CD4-positive, alpha-beta T cell treated with Interleukin-17A for 4 hours (primary cell): ENCODE measurements at places on chromosomes 6 and 20.

DNA sequence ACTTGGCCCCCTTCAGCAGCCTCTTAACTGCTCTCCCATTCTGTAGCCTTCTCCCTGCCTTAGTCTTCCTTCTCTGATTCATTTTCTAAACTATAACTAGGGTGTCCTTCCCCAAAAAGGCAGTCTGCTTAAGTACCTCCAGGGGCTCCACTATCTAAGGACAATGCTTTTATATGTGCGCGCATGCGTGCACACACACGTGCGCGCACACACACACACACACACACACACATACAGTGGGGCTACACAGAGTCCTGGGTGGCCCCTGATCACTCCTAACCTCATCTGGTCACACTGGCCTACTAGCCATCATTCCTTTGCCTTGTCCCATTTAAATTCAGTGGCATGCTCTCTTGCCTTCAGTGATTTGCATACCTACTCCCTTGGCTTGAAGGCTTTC lies 654.3 kb upstream of the CHD6 start:
- no peak for DNase-seq

GRCh38 chr6:127119102-127120022 lies 891 bp downstream of the RSPO3 start:
- no peak for DNase-seq

GRCh38 chr20:8853805-8854338 lies 215.0 kb upstream of the PLCB4 start:
- DNase-seq: no peak

- DNase-seq: no peak
Measured at GRCh38 chr6:98787961-98788360, 46.4 kb upstream of the POU3F2 start.

GRCh38 chr20:22312744-22313346 lies 271.5 kb downstream of the FOXA2 start:
- DNase-seq: no peak

GRCh38 chr6:106252687-106253086 lies 72.9 kb downstream of the ATG5 start:
- DNase-seq: no peak

DNA sequence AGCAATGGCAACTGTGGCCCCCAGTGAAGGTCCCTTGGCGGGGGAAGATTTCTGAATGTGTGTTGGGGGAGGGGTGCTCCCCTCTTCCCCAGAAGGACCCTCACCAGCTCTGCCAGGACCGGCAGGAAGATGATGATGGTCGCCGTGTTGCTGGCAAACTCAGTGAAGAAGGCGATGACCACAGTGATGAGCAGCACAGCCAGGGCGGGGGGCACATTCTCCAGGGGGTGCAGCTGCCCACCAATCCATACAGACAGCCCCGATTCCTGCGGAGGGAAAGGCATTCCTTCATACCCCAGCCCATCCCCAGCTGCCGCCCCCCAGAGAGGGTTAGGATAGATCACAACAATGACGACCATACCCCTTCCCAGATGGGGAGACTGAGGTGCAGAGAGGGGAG lies 15.7 kb upstream of the OCSTAMP start:
- no peak for DNase-seq

DNA sequence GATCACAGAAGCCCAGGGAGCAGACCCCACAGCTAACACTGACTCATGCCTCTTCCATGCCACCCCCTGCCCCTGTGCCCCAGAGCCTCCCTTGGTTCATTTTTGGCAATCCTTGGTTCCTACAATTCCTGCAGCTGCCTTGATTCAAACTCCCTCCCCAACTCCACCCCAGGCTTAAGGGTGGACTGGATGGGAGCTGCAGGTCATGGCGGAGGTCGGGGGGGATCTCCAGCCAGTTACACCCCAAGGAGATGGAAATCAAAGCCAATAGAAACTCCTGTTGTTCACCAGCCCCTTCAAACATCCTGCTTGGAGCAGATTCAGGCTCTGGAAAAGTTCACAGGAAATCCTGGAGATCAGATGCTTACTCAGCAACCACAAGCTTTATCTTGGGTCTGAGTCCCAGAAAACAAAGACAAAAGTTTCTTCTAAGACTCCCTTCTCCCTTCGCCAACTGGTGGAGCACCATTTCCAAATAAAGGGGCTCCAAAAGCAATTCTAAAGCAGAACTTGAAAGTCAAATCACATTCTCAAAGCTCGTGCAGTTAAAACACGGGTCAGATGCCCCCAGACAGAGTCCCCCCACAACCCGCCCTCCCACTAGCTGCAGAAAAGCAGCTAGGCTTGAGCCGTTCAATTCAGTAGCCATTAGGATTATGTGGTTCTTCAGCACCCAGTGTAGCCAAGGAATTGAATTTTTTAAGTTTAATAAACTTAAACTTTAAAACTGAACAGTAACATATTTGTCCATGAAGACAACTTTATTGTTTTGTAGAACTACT lies 149.5 kb downstream of the ANKRD60 start:
- no peak for DNase-seq

GRCh38 chr6:107716688-107717089 lies 107.4 kb downstream of the SCML4 start:
- peak; percentile 82 for DNase-seq

GRCh38 chr6:88662653-88663174 lies 300.7 kb downstream of the RNGTT start:
- no peak for DNase-seq

DNA sequence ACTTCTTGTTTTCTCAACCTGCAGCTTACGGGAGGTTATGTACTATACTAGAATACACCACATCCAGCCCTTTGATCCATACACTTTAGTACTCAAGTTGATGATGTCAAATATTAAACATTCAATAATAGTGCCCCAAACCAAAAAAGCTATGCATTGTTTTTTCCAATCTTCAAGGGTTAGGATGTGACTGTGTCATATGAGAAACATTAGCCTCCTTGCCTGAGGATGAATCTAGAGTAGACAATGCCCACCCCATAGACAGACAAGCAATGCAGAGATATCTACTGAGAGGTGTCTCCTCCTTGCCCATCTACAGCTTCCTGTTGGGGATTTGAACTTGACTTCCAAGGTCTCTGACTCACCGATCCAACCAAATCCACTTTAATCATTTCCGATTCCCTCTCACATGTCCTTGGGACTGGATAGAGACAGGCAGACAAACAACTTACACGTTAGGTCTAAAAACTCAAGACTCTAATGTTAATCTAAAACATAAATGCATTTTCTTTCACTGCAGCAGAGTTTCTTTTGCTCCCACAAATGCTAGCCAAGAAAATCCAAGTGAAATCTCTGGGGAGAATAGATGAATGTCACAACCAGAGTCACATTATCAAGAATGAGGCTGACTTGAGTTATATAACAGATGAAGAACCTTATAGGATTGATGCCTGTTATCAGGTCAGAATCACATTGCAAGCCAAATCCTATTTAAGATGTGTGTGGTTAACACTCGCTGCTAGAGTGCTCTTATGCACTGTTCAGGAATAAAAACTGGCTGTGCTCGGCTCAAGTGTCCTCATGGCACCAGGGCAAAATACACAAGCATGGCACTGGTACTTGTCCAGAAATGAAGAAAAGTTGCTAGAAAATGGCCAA lies 75.5 kb upstream of the TNFAIP3 start:
- DNase-seq: no peak

DNA sequence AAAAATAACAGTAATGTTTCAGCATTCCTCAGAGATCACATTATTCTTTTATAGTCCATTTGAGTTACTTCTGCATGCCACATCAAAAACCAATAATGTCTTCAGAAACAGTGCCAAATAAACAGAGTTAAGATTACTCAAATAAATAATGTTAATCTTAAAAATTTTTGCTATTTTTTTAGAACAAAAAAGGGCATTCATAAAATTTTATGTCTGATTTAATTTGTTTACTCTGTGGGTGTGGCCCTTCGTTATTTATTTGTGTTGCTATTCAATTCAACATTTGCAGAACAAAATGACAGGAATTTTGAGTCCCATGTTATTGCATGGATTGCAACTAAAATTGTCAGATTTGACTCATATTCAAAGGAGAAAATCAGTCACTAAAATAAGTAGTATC lies 18.7 kb upstream of the TBC1D32 start:
- no peak for DNase-seq

GRCh38 chr20:24862606-24863005 lies 86.5 kb upstream of the CST7 start:
- DNase-seq: no peak

GRCh38 chr6:134376785-134377184 lies 58.9 kb upstream of the SGK1 start:
- DNase-seq: no peak

DNA sequence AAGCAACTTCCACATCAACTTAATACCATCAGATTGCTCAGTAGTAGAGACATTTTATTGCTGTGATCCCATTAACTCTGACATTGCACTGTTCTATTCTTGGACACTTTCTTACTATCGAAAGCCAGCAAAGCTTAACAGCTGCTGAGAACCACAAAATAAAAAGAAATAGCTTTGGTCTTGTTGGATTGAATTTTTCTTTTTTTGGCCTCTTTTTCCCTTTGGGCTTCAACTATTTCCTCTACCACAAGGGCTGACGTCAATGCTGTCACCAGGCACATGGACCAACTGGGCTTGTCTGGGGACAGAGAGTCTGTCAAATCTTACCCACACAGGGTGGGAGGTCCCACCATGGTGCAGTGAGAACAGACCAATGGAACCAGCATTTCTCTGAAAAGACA lies 63.4 kb upstream of the ENPP5 start:
- DNase-seq: no peak

DNA sequence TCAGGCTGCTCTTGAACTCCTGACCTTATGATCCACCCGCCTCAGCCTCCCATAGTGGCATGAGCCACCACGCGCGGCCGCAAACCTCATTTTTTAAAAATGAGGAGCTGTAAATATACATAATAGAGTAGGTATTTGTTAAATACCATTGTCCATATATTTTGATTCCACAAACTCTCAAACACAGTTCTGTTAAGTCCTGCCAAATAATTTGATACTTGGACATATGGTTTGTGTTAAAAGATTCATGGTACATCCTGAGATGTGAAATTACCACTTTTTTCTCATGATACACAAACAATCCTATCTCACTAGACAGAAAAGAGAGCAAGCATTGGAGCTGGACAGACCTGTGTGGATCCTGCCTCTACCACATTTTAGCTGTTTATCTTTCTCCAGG lies 334.1 kb upstream of the KCNQ5 start:
- DNase-seq: no peak

- DNase-seq: no peak
Measured at GRCh38 chr6:41843178-41843577, 52.0 kb downstream of the USP49 start.

DNA sequence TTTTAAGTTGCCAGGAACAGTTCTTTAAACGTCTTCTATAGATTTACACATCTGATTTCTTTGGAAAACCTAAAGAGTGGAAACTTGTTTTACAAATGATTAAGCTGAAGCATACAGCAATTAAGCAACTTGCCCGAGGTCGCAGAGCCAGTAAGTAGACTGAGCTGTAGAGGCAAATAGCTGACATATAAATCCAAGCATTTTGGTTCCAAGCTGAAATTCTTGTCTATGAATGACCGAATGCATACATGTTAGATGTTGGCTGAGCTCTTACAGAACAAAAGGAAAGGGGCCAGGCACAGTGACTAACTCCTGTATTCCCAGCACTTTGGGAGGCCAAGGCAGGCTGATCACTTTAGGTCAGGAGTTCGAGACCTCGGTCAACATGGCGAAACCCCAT lies 101.8 kb upstream of the SGK1 start:
- DNase-seq: no peak

DNA sequence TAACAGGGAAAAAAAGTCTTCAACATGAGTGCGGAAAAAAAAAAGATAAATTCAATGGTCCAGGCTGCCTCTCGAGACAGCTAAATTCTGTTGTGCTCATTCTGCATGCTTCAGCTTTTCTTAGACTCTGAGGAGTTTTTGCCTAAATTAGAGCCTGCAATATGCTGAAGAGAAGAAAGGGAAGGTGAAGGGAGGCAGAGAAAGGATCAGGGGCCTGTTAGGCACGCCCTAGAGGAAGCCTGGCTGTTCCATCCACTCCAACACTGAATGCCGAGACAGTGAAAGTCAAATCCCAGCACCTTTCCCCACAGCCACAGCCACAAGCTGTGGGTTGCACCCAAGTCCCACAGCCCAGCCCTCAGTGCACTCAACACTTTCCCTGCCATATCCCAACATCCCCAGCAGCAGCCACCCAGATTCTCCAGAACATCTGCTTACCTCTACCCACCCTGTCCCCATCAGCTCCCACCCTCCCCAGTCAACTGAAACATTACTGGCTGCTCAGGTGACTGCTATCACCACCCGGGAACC lies 37.3 kb downstream of the PREX1 start:
- no peak for DNase-seq

GRCh38 chr6:160595838-160596832 lies 67.9 kb downstream of the LPA start:
- DNase-seq: no peak
